ENCODE measurements at places on chromosomes 11 and 22.

DNA sequence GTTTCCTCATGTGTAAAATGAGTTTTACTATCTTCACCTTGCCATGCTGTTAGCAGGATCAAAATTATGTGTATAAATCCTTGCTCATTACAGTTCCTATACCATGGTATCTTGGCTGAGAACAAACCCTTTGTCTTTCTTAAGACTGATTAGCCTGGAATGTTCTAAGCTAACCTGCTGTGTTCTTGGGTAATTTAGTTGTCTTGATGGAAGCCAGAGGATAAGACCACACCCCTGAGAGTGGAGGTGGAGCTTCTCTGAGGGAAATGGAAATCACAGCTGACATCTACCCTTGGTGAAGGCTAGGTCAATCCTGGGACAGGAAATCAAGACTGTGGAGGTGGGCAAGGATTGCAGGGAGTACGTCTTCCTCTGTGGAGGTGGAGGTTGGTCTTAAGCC is 206.1 kb upstream of the ARHGAP20 start:
- no peak for DNase-seq

- DNase-seq = no peak
Observed at GRCh38 chr11:69696749-69697468, 6.9 kb downstream of the FGF19 start.

GRCh38 chr11:87889126-87889525 is 286.1 kb downstream of the RAB38 start:
- DNase-seq = no peak

DNA sequence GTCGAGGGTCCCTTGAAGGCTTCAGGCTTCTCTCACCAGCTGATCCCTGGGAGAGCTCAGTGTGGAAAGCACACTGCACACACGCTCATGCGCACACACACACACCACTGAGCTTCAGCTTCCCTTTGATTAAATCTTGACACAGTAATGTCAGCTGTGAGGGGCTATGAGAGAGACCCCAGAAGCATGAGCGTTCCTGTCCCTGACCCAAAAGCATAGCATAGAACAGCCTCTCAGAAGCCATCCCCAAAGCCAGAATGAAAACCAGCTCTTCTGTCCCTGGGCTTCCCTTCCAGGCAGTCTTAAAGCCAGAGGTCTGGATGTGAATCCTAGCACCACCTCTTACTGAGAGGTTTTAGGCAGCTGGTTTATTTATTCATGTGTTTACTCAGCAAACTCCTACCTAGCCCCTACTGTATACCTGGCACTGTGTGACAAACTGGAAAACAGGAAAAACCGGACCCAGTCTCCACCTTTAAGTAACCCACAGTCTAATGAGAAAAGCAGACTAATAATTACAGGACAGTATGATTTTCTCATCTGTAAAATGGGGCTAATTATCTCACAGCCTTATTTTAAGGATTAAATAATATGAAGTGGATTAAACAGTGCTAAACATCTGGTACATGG is 15.9 kb downstream of the GALNT18 start:
- no peak for DNase-seq

DNA sequence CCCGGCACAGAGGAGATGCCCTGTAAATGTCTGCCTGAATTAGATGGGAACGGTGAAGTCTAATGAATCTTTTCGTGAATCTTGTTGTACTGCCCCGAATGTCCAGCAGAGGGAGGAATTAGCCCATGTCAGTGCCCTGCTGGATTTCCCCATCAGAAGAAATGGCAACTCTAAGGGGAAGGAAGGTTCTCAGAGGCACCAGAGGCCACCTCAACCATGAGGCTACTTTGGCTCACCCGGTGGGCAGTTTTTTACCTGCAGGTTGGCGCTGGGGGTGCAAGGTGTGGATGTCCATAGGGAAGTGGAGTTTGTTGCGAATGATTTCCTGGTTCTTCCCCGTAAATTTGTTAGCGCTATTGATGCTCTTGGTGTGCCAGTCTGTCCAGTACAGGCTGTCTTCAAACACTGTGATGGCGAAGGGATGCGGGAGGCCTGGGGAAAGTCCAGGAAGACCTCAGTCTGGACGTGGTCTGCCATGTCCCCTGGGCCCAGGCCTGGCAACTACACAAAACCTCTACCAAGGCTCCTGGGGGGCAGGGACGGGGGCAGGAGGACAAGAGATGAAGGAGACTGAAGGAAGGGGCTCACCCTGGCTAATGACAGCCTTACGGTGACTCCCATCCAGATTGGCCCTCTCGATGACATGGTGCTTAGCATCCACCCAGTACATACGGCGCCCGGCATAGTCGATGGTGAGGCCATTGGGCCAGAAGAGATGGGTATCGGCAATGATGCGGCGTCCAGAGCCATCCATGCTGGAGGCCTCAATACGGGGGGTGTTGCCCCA is 28.5 kb downstream of the LRP4 start:
- DNase-seq = peak; percentile 46

DNA sequence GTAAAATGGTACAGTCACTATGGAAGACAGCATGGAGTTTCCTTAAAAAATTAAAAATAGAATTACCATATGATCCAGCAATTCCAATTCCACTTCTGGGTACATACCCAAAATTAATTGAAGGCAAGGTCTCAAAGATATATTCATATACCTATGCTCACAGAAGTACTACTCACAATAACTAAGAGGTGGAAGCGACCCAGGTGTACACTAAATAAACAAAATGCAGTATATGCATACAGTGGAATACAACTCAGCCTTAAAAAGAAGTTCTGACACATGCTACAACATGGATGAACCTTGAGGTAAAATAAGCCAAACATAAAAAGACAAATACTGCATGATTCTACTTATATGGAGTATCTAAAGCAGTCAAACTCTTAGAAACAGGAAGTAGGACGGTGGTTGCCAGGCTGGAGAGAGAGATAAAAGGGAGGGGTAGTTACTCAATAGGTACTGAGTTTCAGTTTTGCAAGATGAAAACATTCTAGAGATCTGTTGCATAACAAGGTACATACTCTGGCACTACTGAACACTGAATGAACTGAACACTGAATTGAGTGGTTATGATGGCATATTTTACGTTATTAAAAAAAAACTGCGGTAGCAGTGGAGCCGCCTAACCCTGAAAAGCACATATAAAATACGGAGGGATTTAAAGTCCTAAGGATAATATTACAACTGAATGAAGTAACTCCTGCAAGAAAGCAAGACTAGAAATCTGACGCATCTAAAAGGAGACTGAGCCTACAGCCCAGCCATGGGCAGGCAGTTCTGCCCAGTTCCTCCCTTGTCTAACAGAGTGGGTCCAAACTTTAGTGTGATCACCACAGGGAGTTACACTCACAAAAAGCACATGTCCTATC is 12.8 kb downstream of the DGCR2 start:
- DNase-seq = no peak

GRCh38 chr11:30567120-30567519 is 19.0 kb downstream of the MPPED2 start:
- no peak for DNase-seq
